ENCODE measurements at places on chromosomes 1 and 21.

GRCh38 chr1:230340526-230341161 is 85.5 kb downstream of the PGBD5 start:
- no peak for DNase-seq

DNA sequence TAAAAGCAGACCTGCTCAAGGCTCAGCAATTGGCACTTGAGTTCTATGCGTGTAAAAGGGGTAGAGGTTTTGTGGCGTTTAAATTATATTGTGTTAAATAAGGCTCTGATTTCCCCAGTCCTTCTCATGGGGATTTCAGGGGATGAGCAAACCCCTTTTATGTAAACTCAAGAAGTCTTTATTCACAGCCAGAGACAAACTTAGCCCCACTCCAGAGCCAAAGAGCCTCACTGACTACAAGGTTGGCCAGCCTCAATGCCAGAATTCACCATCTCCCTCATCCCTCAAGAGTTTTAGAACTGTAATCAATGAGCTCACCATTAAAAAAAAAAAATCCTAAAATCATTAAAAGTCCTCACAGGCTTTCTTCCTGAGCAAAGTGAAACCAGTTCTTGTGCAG is 107.8 kb downstream of the SLC30A10 start:
- no peak for DNase-seq

GRCh38 chr21:42671778-42672593 is 18.6 kb downstream of the PDE9A start:
- DNase-seq, result no peak

GRCh38 chr1:67832737-67833601 is at the start of gene GNG12:
Gene GNG12, minus strand, starts transcription at chr1:67833467. Its CDS starts 125,781 bp downstream, at chr1:67707686.
- no peak for DNase-seq

- no peak for DNase-seq
Observed at GRCh38 chr1:189774721-189775287, 702.9 kb downstream of the BRINP3 start.

GRCh38 chr1:57986432-57986831 is 560.1 kb downstream of the OMA1 start:
- DNase-seq, result no peak

GRCh38 chr1:77504986-77505385 is 177.5 kb downstream of the ZZZ3 start:
- DNase-seq, result no peak

- DNase-seq, result no peak
Observed at GRCh38 chr21:15014221-15014620, 50.6 kb downstream of the NRIP1 start.

- DNase-seq, result no peak
Observed at GRCh38 chr21:18602711-18603110, 199.1 kb upstream of the TMPRSS15 start.

- no peak for DNase-seq
Observed at GRCh38 chr1:22562584-22563583, at the start of gene EPHA8. Gene EPHA8, plus strand, starts transcription at chr1:22563489. Its CDS starts 147 bp downstream, at chr1:22563636.

GRCh38 chr1:74593887-74594866 is 79.4 kb downstream of the ERICH3 start:
- DNase-seq, result no peak

GRCh38 chr1:14926818-14927575 is 226.6 kb upstream of the TMEM51 start:
- DNase-seq, result no peak

GRCh38 chr1:200006711-200007110 is 20.8 kb upstream of the NR5A2 start:
- no peak for DNase-seq

GRCh38 chr1:100395913-100396312 is 43.6 kb downstream of the CDC14A start:
- no peak for DNase-seq

DNA sequence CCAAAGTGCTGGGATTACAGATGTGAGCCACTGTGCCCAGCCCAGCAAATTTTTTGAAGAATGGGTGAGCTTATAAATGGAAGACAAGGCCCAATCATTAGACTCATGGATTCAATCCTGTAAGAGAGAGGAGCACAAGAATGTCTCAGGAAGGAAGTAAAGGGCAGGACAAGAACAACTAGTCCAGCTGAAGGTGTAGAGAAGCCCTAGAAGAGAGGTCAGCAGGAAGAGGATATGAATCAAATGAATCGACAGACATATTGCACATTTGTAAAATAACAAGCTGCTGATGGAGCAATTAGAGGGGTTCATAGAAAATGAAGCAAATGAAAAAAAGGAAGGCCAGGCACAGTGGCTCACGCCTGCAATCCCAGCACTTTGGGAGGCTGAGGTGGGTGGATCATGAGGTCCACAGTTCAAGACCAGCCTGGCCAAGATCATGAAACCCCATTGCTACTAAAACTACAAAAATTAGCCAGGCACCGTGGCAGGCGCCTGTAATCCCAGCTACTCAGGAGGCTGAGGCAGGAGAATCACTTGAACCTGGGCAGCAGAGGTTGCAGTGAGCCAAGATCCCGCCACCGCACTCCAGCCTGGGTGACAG is 74.9 kb downstream of the MIS18A start:
- no peak for DNase-seq

DNA sequence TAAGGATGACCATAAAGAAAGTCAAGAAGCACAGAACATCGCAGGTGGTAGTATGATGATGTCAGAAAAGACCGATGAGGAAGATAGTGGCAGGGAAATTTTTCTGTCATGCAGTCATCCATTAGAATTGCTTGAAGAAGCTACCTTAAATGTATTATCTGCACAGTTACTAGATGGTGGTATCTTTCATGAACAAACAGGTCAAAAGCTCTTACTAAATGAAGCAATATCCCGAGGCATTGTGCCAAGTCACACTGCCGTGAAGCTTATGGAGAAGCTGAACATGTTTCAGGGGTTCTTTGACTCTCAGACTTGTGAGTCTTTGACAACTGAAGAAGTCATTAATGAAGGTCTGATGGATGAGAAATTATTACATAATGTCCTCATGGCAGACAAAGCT is 128.8 kb downstream of the MACF1 start:
- no peak for DNase-seq

DNA sequence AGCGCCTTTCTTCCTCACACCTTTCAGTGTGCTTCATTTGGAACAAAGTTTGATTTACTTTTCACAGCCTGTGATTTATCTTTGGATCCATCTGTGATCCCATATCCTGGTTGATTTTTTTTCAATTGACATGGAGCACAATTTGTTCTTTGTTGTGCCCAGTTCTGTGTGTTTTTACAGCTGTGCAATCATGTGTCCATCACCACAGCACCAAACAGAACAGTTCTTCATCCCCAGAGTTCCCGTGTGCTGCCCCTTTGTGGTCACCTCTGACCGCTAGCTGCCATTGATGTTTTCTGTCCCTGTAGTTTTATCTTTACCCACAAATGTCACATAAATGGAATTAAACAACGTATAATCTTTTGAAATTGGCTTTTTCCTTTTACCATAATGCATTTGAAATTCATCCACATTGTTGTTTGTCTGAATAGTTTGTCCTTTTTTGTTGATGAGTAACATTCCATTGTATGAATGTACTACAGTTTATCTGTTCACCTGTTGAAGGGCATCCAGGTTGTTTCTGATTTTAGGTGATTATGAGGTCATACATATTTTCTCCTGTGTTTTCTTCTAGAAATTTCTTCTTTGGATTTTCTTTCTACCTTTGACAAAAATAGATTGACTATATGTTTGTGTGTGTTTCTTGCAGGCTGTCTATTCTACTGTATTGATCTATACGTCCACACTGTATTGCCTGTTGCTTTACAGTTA is 17.4 kb downstream of the MIGA1 start:
- DNase-seq, result no peak

DNA sequence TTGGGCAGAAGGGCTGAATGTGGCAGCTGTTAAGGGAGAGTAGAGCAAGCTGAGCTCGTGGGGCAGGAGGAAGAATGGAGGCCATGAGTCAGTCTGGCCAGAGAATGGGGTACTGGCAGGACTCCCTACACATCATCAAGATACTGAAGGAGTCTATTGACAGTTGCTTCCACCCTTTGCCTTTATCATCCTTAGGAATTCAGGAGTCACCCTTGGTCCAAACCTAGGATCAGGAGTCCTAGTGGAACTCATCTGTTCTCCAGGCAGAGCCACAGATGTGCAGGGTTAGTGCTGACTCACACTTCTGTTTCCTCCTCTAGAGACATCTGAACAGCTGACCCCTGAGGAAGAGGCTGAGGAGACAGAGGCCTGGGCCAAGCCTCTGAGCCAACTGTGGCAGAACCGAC is 18.7 kb upstream of the ST3GAL3 start:
- DNase-seq, result no peak

GRCh38 chr1:221449801-221450470 is 292.0 kb downstream of the DUSP10 start:
- DNase-seq, result no peak

DNA sequence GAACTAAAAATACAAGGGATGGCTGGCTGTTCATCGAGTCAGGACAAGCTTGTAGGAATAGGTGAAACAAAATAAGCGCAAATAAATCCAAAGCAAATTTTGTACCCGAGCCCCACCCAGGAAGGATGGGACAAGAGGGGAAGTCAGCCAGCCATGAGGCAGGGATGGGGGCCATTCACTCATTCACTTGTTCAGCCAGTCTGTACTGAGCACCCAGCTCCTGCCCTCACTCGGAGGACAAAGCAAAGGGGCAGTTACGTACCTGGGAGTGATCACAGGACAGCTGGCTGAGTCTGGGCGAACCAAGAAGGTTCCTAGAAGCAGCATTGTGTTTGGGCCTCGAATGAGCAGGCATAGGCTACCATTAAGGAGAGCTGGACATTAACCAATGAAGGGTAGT is 94.0 kb upstream of the VAMP3 start:
- DNase-seq, result no peak

GRCh38 chr1:203424861-203425662 is 50.5 kb upstream of the PRELP start:
- no peak for DNase-seq

GRCh38 chr1:83583351-83584014 is 415.4 kb downstream of the TTLL7 start:
- DNase-seq, result peak; percentile 2

DNA sequence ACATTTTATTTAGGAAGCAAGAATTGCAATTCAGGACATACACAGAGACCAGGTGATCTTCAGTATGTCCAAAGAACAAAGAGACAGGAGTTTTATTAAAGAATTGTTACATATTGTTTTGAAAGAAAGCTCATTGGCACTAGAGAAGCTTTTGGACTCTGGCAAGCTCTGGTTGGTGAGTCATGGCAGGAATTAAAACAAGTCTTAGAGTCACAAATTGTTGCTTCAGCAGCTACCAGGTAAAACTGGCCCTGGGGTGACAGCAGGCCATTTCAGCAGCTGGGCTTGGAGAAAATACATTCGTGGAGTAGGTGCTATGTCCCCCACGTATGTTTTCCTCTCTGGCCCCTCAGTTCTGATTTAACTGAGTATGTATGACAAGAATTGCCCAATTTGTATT is 58.8 kb downstream of the MAP3K21 start:
- no peak for DNase-seq

GRCh38 chr21:37828556-37828955 is 87.7 kb downstream of the KCNJ6 start:
- no peak for DNase-seq

GRCh38 chr1:86447198-86447790 is 21.4 kb upstream of the CLCA1 start:
- no peak for DNase-seq

GRCh38 chr1:178057912-178058534 is 35.9 kb upstream of the RASAL2 start:
- DNase-seq, result no peak

- DNase-seq, result no peak
Observed at GRCh38 chr1:218887141-218887925, 286.3 kb upstream of the LYPLAL1 start.

DNA sequence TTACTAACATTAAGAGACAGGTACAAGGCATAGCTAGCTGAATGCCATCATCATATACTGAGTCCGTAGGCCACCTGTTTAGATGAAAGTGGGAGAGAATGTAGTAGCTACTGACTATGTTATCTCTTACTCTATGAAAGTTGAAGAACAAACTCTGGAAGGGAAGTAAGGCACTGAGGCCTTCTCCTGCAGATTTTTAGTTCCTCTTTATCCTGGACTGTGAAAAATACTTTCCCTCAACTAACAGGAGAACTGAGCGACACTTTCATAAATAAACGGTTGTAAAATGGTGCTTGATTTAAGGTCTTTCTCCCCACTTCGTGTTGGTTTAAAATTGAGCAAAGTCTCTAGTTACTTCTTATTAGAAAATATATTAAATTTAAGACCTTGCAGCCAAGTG is 101.9 kb downstream of the FNBP1L start:
- no peak for DNase-seq

DNA sequence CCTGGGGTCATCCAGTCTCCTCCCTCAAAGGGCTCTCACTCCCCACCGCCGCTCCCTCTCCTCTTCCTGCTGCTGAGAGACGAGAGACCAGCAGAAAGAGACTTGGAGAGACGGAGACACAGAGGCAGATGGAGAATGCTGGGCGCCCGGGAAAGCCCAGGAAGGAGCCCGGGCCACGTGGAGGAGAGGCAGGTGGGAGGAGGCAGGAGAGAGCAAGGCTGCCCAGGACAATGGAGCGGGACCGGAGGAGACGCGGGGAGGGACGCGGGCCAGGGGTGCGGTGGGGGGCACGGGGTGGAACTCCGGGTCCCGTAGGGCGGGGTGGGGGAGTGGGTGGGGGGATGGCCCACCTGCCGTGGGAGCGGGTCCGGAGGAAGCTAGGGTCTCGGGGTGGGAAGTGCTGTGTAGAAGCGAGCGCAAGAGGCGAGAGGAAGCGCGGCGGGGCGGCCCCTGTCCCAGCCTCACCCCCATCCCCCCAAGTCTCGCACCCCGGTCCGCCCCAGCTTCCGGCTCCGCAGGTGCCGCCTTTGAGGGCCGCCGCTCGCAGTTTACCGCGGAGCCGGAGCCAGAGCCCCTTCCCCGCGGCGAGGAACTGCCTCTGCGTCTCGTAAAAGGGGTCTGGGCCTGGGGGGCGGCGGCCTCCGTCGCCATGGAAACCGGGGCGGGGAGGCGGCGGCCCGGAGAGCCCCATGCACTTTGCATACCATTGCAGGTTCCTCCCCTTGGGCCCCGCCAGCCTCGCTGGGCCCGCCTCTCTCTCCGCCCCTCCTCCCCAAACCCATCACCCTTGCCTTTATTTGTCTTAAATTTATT is 11.7 kb upstream of the EPHA2 start:
- DNase-seq, result peak; percentile 78

- DNase-seq, result no peak
Observed at GRCh38 chr1:36942148-36942547, 92.2 kb downstream of the GRIK3 start.

DNA sequence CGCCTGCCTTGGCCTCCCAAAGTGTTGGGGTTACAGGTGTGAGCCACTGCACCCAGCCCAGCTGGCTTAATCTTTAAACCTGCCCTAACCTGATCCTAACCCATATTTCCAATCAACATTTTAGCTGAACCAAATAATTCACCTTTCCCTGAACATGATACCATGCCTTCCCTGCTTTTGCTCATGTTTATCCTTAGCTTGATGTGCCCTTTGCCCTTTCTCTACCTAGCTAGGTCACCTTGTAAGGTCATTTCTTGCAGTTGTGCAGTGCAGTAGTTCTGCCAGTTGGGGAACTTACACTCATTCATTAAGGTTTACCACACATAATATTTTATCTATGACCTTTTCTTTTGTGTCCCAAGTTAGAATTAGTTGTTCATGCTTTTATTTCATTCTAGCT is 5.3 kb downstream of the UAP1 start:
- DNase-seq, result no peak

- DNase-seq, result no peak
Observed at GRCh38 chr1:155128755-155129473, 1.2 kb downstream of the EFNA1 start.
